ENCODE measurements at places on chromosomes 4 and X.

- no peak for DNase-seq
These were observed 206.9 kb upstream of the INTU start for GRCh38 chr4:127425851-127426250.

- DNase-seq, result no peak
These were observed 405.4 kb downstream of the AR start for GRCh38 chrX:67949270-67949669.

GRCh38 chr4:8705161-8706145 lies 112.9 kb downstream of the CPZ start:
- no peak for DNase-seq

DNA sequence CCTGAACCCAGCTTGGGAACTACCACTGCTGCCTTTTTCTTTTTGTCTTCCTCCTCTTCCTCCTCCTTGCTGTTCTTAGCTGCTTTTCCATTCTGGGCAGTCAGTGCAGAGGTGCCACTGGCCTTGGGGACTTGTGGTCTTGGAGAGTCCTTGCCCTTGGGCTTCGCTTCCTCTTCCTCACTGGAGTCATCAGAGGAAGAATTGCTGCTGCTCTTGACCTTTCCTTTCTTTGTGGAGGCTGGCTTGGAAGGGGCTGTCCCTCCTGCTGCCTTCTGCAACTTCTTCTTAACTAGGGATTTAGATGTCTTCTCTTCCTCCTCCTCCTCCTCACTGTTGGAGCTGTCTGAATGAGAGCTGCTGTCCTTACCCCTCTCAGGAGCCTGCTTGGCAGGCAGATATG lies 53.2 kb downstream of the FAM9B start:
- DNase-seq, result no peak

- no peak for DNase-seq
These were observed 11.3 kb downstream of the BLOC1S4 start for GRCh38 chr4:6727081-6727942.

- no peak for DNase-seq
These were observed 137.6 kb downstream of the DCK start for GRCh38 chr4:71130827-71131603.

- no peak for DNase-seq
These were observed 286.1 kb downstream of the CHIC1 start for GRCh38 chrX:73849073-73849472.

DNA sequence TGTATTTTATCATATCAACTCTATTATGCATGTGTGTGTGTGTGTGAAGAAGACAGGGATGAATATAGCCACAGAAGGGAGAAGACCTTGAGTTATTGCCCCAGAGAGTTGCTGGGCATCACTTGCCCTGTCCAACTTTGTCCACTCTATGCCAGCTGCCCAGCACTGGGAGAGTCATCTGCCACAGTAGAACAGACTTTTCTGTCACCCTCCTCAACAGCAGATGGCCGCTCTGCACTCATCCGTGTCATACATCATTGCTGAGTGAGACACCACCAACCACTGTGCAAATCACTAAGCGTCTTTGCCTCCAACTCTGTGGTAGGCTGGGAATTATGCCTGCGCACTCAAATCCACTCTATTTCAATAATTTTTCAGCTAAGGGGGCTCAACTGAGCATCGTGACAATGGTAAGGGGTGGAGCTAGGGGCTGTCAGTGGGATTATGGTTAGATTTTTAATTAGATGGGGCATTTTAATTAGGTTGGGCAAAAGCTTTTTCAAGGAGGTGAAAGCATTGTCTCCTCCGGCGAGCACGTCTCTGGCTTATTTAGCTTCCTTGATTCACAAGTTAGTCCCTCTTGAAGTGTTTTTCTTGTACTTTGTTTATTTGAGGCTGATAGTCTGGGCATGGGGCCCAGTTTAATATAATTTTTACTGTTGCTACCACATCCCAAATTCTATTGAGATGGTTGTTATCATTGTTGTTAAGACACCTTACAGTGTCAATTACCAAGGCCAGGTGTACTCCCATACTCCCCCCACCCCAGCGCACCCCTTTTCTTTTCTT lies 100.1 kb upstream of the KLF3 start:
- no peak for DNase-seq

DNA sequence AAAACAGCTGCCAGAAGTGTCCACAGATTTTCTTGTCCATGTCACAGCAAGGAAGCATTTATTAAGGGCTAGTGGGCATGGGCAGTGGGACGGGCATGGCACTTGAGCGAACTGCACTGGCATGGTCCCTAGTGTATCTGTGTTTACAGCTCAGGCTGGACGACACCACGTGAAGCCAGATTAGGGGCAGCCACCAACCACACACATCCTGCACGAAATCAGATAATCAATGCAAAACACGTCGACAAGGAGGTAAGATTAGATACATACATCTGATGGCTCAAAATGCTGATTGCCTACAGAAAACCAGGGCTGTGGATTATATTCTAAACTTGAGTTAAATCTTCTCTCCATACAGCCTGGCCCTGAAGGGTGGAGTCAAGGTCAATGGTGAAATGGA lies 103.8 kb upstream of the ATP6AP2 start:
- DNase-seq, result no peak

DNA sequence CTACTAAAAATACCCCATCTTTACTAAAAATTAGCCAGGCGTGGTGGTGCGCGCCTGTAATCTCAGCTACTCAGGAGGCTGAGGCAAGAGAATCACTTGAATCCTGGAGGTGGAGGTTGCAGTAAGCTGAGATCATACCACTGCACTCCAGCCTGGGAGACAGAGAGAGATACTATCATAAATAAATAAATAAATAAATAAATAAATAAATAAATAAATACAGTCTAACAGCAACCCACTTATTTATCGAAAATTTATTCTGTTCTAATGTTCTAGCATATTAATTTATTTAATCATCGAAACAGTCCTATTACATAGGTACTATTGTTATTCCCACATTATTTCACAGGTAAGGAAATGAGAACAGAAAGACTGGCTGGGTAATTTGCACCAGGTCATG lies 18.2 kb upstream of the TXK start:
- no peak for DNase-seq

DNA sequence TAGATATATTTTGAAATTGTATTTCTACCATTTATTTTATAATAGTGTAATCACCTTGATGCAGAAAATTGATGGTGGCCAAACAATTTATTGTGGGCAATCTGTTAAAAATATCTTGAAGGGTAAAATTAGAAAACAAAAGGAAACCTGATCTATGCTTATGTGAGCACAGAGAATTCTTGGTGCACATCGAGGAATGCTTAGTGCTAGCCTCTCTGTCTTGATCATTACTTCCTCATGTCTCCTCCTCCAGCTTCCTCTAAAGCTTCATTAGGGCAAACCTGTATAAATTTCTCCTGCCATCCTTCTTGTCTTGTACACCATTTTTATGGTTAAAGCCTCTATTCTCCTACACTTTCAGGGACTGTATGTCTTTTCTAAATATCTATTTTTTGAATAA lies 725.8 kb downstream of the RAPGEF2 start:
- DNase-seq, result no peak

DNA sequence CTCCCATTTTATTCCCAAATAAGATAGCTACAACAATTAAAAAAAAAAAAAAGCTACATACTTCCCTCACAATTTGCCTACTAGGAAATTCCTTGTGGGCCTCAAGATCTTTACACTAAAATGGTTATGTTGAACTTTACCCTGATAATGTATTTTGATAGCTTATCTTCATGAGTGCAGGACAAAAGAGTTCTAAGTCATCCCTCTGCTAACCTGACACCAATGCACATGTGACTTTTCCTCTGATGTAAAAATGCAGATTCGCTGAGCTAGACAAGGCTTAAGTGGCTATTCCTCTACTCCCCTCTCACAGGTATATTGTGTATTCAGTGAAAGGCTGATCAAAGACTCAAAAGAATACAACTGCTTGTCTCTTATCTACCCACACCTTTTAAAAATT lies 22.5 kb downstream of the ELF2 start:
- DNase-seq, result no peak

- no peak for DNase-seq
These were observed 202.7 kb upstream of the HS3ST1 start for GRCh38 chr4:11631416-11631815.

GRCh38 chrX:9770319-9770718 lies 4.7 kb upstream of the GPR143 start:
- DNase-seq, result no peak

GRCh38 chr4:40349561-40350198 lies 14.5 kb downstream of the CHRNA9 start:
- DNase-seq, result no peak

- no peak for DNase-seq
These were observed 16.6 kb downstream of the CLCN4 start for GRCh38 chrX:10173331-10173900.

GRCh38 chr4:110751986-110752385 lies 129.1 kb upstream of the PITX2 start:
- DNase-seq, result no peak
